CD4-positive, alpha-beta T cell treated with Interleukin-2 at 100 ng/mL for 4 hours (primary cell): ENCODE measurements at places on chromosomes 2 and 18.
A peak's percentile ranks its signal among the peaks of the same experiment; 100 is the strongest.

DNA sequence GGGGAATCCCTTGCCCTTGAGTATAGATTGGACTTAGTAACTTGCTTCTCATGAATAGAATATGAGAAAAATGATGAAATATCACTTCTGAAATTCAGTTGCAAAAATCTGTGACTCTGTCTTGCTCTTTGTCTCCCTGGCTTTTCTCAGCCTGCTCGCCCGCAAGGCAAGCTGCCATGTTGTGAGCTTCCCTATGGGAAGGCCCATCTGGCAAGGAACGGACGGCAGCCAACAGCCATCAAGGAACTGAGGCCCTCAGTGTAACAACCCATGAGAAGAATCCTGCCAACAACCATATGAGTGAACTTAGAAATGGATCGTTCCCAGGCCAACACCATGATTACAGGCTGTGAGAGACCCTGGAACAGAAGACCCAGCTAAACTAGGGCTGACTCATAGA lies 58.4 kb upstream of the PGAP1 start:
- no peak for DNase-seq

- no peak for DNase-seq
Observed at GRCh38 chr2:239000500-239001073, 152.7 kb downstream of the TWIST2 start.

DNA sequence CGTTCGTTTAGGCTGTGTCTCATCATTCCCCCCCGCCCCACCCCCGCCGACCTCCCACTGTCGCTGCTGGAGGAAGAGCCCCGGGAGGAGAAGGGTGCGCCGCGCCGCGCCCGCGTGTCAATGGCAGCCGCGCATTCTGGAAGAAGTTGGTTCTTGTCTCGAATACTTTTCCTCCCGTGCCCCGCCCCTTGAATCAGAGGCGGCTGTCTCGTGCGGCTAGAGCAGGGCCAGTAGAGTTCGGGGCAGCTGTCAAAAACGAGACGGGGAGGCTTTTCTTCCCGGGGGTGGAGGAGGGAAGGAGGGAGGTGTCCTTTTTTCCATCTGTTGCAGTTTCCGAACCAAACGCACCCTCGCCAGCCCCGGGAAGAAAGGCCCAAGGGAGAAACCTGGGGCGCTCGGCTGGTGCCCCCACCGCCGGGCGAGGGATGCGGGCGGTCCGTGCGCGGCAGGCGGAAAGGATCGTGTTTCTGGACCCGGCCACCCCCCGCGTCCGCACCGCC lies 410 bp upstream of the TGIF1 start:
- DNase-seq = peak; percentile 82

- no peak for DNase-seq
Observed at GRCh38 chr2:242024751-242025355, 155.3 kb downstream of the RTP5 start.

DNA sequence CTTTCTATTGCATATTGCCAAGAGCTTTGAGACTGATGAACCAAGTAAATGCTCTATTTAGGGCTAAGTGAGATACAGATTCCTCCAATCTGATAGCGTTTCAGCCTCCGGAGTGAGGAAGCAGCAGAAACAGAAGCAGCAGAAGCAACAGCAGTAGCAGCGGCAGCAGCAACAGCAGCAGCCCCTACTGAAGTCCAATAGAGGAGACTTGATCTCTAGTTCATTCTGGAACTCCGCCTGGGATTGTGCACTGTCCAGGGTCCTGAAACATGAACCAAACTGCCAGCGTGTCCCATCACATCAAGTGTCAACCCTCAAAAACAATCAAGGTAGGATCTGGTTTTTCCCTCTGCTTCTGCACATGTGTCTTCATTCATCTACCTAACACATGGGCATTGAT lies at the start of gene DPP10:
TSS of gene DPP10 (plus strand) at position 132 of the 400 bp plus-strand sequence.
- DNase-seq = no peak

DNA sequence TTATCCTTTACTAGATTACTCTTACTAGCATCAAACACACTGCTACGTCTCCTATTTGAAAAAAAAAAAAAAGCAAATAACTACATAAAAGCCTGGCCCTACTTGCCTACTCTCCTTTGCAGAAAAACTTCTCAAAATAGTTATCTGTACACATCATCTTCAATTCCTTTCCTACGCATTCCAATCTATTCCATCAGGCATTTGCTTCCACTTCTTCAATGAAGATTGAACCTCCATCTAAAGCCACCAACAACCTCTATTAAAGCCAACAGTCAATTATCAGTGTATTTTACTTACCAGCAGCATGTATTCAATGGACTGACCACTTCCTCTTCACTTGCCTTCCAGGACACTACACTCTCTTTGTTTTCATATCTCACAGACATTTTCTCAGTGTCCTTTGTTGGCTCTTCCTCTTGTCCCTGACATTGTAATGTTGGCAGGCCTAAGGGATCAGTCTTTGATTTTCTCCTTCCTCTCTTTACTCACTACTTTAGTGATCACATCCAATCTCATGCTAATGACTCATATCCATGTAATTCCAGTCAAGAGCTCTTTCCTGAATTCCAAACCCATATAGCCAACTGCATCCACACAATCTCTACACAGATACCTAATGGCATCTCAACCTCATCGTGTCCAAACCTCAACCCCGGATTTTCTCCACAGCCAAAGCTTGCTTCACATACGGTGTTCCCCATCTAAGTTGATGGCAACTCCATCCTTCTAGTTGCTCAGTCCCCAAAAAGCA lies 131.3 kb downstream of the CCDC148 start:
- no peak for DNase-seq

DNA sequence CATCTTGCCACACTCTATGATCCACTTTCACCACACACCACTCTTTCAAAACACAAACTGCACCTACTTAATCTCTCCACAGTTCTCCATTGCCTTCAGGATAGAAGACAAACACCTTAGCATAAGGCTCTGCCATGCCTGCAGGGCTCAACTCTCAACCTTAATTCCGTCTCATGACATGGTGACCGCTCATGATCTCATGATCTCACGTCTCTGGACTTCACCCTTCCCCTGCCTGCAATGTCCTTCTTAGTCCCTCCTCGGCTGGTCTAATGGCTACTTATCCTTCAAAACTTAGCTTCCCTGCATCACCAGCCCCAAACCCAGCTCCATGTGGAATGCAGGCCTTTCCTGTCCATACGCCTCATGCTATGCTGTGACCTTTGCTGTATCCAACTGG lies 85.3 kb downstream of the ACVR1 start:
- no peak for DNase-seq

- no peak for DNase-seq
Observed at GRCh38 chr2:197107291-197108269, 181.1 kb upstream of the PGAP1 start.

DNA sequence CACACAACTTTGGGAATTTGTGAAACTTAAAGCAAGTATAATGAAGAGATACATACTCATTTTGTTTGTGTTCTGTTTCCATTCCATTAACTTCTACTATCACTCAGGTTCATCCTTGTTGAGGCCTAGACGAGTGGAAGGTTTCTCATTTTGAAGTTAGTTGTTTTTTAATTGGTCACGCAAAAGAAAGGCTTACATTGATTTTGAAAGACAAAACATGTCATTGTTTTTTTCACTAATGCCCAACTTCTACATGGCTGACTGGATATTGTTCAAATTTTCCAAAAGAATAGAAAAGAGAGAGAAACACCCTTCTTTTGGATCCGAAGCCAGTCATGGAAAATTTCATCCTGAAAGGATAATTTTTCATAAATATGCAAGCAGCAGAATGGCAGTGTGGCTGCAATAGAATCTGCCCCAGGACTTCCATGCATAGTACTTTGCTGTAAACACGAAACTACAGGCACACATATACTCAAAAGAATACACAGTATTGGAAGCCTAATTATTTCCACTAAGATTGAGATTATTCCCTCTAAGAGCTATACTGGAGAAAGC lies 27.4 kb downstream of the PRKCE start:
- DNase-seq = no peak

DNA sequence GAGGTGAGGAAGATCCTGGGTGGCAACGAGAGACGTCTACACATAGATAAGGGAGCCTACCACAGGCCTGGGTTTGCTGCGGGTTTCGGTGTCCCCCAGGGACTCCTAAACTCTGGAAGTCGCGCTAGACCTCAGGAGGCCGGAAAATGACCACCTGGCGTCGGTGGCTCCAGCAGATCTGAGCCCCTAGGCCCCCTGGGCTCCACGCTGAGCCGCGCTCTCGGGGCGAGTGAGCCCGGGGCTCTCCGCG lies 987 bp upstream of the DLX1 start:
- no peak for DNase-seq

GRCh38 chr2:198700319-198700718 lies 757.4 kb downstream of the SATB2 start:
- DNase-seq = no peak

GRCh38 chr18:46759890-46760289 lies 3.0 kb upstream of the ST8SIA5 start:
- DNase-seq = no peak

GRCh38 chr18:63348508-63349136 lies 18.4 kb downstream of the KDSR start:
- DNase-seq = no peak

GRCh38 chr2:38218591-38218991 lies 142.6 kb upstream of the CYP1B1 start:
- DNase-seq = no peak

GRCh38 chr2:56130463-56131070 lies 53.2 kb upstream of the CCDC85A start:
- no peak for DNase-seq

DNA sequence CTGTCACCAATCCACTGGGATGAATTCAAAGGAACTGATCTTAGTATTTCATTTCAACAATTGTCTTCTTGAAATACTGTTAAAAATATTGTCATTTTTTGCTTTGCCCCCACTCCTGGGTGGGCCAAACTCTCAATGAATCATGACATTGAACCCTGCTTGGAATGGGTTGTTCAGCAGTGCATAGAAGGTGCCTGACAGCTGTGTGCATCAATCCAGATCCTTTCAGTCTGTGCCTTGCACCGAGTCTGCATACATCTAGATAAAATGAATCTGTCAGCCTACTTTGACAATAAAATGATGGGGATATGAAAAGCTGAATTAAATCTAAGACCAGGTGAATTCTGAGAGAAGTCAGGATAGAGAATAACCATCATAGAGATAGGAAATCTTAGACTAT lies 706.6 kb downstream of the CBLN2 start:
- no peak for DNase-seq

DNA sequence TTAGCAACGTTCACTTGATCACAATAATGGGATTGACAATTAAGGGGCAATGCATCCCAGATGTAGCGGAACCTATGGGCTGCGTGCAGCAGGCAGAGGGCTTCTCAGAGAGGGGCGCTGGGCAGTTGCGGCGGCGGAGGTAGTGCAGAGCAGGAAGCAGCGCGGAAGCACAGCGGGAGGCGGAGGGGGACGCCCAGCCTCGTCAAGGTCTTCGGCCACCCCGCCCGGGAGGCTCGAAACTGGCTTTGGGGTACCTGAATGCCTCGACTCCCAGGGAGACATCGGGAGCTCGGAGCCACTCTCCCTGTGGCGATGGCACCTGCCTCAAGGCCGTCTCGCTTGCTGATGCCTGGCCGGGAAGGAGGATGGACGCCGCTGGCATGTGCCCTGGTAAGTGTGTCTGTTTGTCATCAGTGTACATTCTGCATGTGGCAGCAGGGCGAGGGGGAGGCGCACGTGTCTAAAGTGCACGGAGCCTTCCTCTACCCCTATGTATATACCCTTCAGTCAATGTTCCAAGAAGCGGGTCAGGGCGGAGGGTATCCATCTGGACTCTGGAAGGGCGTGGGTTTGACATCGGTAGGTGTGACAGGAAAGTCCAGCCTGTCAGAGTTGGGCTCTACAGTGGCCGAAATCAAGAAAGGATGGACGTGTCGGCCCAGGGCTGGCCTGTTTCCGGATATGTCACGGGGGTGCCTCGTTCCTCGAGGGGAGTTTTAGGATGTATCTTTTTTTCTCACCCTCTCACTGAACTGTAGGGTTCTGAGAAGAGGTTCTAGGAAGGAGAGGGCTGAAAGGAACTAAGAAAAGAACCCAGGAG lies 7.5 kb upstream of the SP9 start:
- no peak for DNase-seq

GRCh38 chr2:133314795-133315194 lies 253.5 kb downstream of the NCKAP5 start:
- no peak for DNase-seq

DNA sequence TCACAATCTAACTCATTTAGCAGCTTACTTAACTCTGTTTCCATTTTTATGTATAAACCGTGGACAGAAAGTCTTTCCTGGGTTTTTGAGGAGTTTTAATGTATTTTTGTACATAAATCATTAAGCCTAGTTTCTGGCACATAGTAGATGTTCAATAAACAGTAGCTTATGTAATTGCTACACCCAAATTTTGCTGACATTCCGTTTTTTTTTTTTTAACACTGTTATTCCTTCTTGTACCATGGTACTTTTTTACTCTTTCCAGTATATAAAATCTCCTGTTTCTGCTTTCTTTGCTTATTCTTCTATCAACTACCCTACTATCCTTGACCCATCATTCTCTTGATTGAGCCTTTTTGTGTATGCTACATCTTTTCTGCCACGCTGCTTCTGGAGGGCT lies 1151.3 kb upstream of the CRIM1 start:
- no peak for DNase-seq

- DNase-seq = no peak
Observed at GRCh38 chr18:72376256-72376655, 167.9 kb downstream of the CBLN2 start.

- DNase-seq = no peak
Observed at GRCh38 chr2:147469471-147469870, 375.4 kb upstream of the ACVR2A start.

GRCh38 chr2:152054593-152054992 lies 44.3 kb downstream of the CACNB4 start:
- DNase-seq = no peak

DNA sequence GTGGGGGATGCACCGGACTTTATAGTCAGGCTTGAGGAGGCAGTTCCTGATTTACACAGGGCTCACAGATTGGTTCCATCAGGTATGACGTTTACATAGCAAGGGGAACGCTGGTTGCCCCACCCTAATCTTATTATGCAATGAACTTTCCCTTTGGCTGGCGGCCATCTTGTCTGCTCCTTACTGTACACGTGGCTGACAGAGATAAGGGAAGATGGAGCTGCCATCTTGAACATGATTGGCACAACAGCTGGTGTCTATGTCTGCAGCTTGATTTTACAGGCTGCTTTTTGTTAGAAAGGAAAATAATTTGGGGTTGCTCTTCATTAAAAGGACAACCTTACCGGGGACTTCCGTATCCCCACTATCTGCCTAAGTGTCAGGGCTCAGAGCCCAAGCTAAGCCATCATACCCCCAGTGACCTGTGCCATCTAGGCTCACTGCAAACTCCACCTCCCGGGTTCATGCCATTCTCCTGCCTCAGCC lies 33.5 kb upstream of the ATG16L1 start:
- DNase-seq = no peak

- DNase-seq = no peak
Observed at GRCh38 chr2:30105556-30105955, 41.3 kb upstream of the YPEL5 start.

GRCh38 chr2:42979416-42979869 lies 187.1 kb upstream of the HAAO start:
- DNase-seq = no peak

DNA sequence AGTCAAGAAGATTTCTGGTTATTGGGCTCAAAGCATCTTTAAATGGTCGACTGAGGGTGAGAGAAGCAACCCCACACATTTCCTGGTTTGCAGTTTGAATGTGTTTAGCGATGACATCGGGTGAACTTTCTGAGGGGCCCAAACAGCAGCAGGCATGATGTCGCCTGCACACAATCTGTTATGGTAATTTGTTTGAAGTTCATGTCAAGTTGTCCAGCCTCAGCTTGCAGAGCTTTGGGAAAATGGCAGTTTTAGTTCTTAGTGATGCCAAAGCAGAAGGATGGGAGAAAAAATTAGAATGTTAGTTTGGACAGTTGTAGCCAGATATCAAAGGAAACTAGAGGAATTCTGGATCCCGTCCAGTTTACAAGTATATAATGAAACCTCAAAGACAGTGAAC lies 284.6 kb downstream of the MBD5 start:
- no peak for DNase-seq
